ENCODE measurements at places on chromosomes 5 and 9.
A peak's percentile ranks its signal among the peaks of the same experiment; 100 is the strongest.

DNA sequence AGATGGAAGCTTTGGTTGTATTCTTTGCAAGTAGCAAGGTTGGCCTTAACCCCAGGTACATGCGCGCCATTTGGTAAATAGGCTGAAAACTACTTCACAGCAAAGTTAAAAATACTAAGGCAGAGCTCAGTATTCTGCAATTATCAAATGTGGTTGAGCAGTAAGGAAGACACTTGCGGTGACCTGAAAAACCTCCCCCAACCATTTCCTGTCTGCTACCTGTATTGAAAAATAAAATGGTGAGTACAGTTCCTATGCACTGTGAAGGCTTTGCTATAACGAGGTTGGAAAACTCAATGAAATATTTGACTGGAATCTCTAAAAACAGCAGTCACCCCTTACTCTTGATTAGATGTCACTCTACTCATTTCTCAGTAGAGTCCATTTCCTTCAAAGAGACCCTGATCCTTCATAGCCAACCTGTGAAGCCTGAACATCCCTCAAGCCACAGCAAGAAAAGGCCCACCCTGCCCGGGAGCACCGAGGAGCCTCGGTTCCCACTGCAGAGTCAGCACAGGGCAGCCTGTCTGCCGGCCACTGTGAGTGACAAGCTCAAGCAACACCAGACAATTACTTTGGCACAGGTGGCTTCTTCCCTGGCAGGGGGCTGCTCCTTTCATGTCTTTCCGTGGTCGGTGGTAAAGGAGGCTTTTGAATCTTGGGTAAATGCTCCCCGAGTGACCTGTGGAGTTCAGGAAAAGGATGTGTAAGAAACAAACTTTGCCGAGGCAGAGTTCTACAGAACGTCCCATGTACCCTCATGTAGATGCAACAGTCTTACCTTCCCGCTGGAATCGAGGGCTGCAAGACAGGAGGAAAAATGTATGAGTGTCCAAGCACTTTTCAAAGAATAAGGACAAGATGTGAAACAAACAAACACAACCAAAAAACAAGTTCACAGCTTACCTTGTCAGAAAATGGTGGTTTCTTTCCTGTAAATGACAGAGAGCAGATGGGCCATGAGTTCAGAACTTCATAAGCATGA is 29.6 kb downstream of the C5orf58 start:
- DNase-seq: no peak

- DNase-seq: no peak
Measured at GRCh38 chr9:69627281-69627680, 44.9 kb downstream of the APBA1 start.

DNA sequence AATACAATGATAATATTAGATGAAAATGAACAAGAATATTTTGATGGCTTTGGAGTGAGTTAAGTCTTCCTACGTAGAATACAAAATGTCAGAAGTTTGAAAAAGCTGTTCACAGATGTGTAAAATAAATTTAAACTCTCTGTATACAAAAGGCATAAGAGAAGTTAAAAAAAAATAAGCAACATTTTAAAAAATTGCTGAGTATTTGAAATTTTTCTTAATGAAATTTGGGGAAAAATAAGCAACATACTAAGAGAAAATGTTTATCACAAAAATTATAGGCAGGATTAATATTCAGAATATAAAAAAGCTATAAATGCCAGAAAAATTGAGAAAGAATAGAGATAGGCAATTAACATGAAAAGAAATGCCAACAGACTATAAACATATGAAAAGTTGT is 470.7 kb upstream of the TRPC7 start:
- DNase-seq: no peak

DNA sequence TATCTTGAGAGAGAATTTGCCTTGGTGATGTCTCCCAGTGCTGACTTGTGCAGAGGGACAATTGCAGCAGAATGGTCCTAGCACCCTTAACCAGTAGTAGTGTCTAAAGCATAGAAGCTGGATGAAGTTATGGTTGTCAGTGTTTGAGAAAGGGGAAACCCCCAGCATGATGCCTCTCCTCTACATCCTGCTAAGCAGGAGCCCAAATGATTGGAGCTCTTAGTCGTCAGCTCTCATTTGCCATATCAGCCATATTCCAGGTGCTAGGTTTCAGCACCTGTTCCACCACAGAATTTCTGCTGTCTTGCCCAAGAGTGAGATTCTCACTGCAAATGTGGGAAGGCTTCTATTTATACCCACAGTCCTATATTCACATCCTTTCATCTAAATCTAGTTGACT is 43.7 kb upstream of the RFX3 start:
- no peak for DNase-seq

- DNase-seq: peak; percentile 37
Measured at GRCh38 chr9:85610074-85610860, 131.5 kb downstream of the AGTPBP1 start.

DNA sequence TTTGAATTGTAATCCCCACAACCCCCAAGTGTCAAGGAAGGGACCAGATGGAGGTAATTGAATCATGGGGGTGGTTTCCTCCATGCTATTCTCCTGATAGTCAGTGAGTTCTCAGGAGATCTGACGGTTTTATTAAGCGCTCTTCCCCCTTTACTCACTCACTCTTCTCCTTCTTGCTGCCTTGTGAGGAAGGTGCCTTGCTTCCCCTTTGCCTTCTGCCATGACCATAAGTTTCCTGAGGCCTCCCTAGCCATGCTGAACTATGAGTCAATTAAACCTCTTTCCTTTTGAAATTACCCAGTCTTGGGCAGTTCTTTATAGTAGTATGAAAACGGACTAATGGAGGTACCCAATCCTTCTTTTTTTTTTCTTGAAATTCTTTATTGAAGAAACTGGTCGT is 2.2 kb upstream of the CEP120 start:
- no peak for DNase-seq

DNA sequence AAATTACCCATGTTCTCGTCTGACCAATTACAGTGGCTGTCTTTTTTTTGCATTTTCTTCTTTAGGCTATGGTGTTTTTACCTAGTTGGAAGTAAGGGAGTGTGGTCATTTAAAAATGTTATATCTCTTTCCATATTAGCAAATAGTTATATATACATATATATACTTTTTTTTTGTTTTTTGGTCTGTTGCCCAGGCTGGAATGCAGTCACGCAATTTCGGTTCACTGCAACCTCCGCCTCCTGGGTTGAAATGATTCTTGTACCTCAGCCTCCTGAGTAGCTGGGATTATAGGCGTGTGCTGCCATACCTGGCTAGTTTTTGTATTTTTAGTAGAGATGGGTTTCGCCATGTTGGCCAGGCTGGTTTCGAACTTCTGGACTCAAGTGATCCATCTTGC is 12.3 kb downstream of the MARCHF6 start:
- DNase-seq: no peak

DNA sequence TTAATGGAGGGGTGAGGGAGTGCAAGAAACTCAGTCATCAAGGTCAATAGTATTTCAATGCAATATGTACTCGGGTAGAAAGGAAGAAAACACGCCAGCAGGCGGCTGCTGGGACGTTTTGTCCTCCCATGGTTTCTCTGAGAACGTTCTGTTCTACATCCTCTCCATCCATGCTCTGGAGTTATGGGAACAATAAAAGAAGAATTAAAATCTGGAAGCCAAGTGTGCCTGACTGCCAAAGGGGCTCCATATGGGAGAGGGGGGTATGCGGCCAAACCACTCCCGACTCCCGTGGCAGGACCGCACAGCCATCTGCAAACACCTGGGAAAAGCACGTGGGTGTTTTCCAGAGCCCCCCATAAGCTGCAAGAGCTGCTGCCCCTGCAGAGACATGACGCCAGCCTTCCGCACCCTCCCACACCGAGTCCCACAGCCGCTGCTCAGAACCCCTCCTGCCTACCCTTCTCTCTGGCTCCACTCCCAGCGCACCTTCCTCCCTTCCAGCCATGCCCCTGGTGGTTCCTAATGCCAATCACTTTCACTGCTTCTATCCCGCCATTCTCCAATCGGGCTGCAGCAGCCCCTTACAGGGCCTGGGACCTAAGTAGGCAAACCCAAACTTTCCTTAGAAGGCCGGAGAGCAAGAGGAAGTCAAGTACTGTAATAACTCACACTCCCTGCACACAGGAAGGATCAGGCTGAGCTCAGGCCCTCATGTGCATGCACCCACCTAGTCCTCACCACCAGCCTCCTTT is 241.6 kb downstream of the SYK start:
- DNase-seq: no peak

DNA sequence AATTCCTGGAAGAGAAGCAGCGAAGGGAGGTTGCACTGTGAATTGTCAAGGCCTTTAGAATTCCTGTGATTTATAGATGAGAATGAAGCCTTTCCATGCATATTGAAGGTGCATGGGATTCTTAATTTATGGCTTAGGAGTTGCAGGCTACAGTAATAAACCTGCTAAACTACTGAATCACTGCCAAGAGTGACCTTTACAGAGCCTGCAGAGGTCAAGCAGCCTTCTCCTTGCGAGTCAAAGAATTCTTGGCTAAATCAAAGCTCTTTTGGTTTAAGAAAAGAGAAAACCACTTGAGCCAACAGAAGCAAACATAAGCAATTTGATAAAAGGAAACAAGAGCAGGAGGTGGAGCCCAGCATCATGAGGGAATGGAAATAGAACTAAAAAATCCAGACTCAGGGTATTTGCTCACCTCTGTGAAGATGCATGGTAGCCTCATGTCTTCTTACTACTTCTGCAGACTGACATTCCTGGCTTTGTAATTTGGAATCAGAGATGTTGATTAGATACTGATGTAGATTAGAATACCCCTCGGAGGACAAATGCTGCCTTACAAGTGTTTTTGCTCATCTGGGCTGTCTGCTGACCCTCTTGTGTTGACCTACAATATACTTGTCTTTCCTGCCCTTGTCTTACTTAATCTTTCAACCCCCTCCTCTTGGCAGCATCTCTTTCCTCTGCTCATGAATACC is 90.3 kb upstream of the IFNK start:
- DNase-seq: no peak

DNA sequence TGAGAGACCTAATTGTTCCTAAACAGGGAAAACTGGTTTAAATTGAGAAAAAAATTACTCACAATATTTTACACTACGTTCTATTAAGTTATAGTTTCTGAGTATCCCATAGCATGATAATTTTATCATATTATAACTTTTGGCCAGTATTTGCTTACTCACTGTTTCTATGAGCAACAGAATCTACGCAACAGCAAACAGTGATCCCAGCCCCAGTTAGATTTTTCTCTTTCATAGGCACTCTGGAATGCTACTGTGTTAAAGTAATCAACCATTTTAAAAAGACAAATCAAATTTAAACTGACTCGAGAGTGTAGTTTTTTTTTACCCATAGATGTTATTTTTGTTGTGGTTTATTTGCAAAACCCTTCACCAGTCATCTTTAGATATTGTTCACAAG is 107.2 kb downstream of the XRCC4 start:
- DNase-seq: no peak

DNA sequence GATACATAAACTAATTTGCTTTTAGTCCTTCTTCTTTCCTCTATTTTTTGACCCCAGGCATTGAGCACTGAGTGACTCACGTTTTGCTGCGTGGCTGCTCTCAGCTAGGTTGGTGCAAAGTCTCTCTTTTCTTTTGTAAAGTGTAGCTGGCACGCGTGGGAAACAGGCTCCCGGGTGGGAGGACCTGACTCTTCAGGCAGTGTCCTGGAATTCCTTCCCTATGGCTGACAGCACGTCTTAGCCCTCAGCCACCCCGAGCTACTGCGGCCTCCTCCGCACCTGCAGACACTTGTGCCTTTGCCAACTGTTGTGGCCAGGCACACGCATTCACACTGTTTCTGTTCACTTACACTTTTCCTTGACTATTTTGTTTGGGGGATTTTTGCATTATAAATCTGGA is 877 bp upstream of the SCGB3A1 start:
- DNase-seq: no peak

DNA sequence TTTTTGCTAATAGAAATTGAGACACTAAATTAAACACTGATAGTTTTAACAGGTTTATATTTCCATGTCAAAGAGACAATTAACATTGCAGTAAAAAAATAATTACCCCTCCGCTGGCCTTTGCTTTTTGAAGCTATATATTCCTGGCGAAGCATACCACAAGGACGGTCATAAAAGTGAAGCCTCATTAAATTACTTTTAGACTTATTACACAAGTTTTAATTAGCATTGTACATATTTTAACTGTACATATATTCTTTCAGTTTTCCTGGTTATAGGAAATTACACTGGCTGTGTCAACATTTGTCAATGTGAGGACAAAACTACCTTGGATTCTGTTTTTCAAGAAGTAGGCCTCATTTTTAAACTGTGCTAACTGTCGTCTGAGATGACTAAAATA is 1.2 kb downstream of the CDKN2A start:
- DNase-seq: no peak

- DNase-seq: no peak
Measured at GRCh38 chr5:54704333-54704732, 186.8 kb downstream of the SNX18 start.

GRCh38 chr5:68239487-68239886 is 23.9 kb downstream of the PIK3R1 start:
- DNase-seq: no peak

GRCh38 chr9:82670726-82671125 is 392.2 kb downstream of the RASEF start:
- DNase-seq: no peak

DNA sequence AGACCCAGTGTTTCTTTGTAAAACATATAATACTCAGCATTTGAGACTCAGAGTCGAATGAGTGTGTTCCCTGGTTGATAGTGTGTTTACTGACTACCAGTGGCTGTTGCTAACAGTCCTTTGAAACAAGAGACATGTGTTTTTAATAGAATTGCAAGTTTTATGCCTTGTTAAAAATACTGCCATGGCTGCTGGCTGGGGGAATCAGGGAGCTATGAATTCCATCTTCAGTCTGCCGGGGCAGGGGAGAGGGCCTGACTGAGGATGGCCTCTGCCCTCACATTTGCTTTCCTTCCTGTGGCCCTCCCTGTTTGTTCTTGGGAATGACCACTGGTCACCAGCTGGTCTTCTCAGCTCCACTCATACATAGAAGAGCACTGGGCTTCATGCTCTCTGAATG is 63.8 kb downstream of the PDZD2 start:
- no peak for DNase-seq

- no peak for DNase-seq
Measured at GRCh38 chr9:7164440-7165330, 406.9 kb downstream of the KDM4C start.

- DNase-seq: no peak
Measured at GRCh38 chr5:42970636-42971559, 69.2 kb downstream of the ANXA2R start.

DNA sequence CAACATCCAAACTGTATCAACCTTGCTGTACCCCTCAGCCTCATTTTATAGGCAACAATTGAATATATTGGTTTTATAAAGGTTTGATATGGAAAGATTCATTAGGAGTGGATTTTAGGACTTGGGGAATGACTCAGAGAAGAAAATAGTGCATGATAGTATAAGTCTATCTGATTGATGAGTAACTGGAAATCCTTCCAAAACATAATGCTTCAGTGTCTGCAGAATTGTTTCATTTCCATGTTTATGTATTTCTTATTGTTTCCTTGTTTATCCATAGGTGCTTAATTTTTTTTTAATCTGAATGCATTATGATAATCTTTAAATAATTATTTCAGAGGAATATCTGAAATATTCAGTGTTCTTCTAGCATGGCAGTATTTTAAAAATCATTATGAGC is 12.6 kb downstream of the JAK2 start:
- DNase-seq: no peak

- no peak for DNase-seq
Measured at GRCh38 chr9:5876711-5877110, 14.0 kb upstream of the MLANA start.

Measured in NCI-H510A (cell line).